NCI-H1092 (cell line): ENCODE measurements at places on chromosomes 11 and 22.

DNA sequence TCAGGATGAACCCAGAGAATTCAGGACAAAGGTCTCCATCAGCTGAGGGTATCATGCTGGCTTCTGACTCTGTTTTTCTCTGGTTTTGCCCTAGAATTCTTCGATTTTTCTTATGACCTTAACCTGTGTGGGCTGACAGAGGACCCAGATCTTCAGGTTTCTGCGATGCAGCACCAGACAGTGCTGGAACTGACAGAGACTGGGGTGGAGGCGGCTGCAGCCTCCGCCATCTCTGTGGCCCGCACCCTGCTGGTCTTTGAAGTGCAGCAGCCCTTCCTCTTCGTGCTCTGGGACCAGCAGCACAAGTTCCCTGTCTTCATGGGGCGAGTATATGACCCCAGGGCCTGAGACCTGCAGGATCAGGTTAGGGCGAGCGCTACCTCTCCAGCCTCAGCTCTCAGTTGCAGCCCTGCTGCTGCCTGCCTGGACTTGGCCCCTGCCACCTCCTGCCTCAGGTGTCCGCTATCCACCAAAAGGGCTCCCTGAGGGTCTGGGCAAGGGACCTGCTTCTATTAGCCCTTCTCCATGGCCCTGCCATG is 16.8 kb downstream of the SERPING1 start:
- DNase-seq, result no peak

DNA sequence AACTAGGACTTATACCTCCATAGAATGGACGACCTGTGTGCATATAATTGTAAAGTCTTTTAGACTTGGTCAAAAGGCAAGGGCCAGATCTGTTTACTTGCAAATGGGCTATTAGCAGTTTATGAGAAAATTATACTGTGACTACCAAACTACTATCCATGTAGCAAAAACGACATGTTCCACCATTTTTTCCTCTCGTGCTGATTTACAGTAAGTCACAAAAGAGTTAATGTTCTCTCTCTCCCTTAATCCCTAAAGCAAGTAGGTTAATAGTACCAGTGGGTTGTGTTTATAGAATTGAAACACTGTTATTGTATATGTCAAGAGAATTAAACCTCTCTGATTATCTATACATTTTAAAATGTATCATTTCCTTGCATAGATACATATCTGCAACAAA is 147.3 kb downstream of the MAML2 start:
- no peak for DNase-seq

GRCh38 chr11:129814244-129815014 is 1.2 kb upstream of the TMEM45B start:
- DNase-seq, result no peak

GRCh38 chr11:10631761-10632160 is 61.8 kb downstream of the IRAG1 start:
- no peak for DNase-seq

GRCh38 chr22:36816636-36817524 is at the start of gene PVALB:
TSS of gene PVALB (minus strand) at chr22:36817035. CDS start at chr22:36817005, 30 bp downstream.
- no peak for DNase-seq

DNA sequence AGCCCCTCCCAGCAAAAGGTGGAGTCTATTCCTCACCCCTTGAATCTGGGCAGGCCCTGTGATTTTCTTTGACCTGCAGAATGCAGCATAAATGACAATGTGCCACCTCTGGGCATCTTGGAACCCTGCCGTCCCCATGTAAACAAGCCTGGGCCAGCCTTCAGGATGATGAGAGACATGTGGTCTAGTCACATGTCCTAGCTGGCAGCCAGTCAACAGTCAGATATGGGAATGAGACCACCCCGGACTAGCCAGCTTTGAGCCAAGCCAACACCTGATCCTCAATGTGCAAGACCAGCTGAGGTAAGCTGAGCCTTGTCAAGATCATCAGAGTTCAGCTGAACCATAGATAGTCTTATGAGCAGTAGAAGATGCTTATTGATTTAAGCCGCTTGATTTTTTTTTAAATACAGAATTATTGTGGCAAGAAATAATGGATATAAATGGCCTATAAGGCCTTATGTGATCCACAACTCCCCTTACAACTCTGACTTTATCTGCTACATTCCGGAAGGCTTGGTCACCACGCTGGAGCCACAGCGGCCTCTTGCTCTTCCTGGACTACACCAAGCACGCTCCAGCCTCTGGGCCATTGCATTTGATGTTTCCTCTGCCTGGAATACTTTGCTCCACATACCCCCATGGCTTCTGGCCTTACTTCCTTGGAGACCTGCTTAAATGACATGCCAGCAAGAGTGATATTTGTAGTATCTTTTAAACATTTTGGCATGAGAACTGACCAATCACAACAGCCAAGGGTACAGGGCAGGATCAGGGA is 225.9 kb upstream of the SESN3 start:
- no peak for DNase-seq

DNA sequence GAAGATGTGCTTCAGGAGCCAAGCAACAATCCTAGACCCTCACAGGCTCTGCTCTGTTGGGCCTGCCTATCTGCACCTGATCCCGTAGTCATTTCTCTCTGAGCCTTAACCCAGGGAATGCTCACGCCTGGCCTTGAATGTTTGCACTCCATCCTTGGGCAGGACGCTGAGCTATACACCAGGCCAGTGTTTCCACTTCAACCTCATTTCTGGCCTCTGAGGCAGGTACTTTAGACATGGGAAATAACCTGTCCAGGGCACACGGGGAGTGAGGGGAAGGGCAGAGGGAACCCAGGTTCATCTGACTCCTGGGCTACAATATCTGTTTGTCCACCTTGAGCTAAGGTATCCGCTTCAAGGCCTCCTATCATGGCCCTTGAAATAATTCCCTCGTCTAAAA is 9.9 kb downstream of the RSPH14 start:
- no peak for DNase-seq

- DNase-seq, result no peak
Measured at GRCh38 chr22:37488337-37489135, 2.4 kb upstream of the MFNG start.

GRCh38 chr11:75317446-75318122 is 33.9 kb downstream of the ARRB1 start:
- no peak for DNase-seq

GRCh38 chr11:12377824-12378593 is 638 bp downstream of the PARVA start:
- DNase-seq, result no peak

DNA sequence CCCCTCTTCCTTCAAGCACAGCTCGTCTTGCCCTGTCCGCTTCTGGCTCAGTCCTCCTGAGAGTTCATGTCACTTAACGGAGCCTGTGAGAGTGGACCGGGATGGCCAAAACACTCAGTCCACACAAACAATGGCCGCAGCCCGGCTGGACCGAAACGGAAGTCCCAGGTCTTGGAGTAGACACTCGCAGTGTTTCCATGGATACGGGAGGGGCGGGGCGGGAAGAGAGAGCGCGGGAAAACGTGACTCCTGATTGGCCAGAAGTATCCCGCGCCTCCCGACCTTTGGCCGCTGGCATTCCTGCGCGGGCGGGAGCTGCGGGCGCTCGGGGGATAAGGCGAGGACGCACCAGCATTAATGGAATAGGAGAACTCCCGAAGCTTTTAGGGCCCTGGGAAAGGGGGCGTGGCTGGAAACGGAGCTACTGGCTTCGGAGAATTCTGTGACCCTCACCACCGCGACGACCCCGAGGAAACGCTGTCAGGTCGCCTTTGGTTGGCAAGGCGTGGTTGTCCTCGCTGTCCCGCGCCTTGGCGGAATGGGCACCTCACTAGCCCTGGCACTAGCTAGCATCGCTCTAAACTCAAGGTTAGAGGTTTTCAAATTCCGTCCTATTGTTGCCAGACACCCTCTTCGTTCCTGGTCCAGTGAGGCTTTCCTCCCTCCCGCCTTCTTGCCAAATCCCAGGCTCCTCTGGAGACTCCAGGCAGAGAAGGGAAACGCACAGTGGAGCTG is at the start of the genes NLRP14 and ZNF214:
Gene NLRP14, plus strand, starts transcription at position 297 of the 735 bp plus-strand sequence. CDS start 18,108 bp downstream, outside the sequence.
Gene ZNF214, minus strand, starts transcription at position 164 of the 735 bp plus-strand sequence. CDS start 17,511 bp downstream, outside the sequence.
- no peak for DNase-seq

GRCh38 chr11:36264011-36264972 is 24.9 kb downstream of the COMMD9 start:
- no peak for DNase-seq

DNA sequence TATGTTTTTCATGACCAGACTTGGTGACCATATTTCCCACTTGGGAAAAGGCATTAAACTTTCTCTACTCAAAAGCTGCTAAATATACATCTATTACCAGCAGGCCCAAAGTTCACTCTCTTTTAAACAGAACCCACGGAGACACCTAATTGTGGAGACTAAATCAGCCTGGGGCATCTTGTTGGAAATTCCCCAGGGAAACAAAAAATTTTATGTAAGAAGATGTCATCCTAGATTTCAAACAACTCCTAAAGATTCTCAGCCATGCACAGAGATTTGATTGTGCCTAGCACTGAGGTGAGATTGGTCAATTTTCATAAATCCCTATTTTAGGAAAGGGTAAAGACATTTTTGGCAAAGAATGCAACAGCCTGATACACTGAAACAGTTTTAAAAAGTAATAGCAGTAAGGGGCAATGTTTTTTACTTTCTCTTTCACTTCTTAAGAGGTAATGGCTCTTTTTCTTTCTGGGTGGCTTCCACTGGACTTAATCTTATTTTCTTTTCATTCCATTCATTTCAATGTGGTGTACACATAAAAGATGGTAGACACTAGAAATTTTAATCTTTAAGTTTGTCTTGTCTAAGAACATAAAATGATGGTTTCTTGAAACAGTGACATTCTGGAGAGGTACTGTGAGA is 9.6 kb downstream of the OR52N2 start:
- no peak for DNase-seq

- no peak for DNase-seq
Measured at GRCh38 chr11:122665861-122666260, 10.3 kb downstream of the UBASH3B start.

GRCh38 chr11:123321636-123322035 is 108.4 kb upstream of the GRAMD1B start:
- DNase-seq, result no peak

- DNase-seq, result no peak
Measured at GRCh38 chr11:128331317-128331716, 256.0 kb downstream of the ETS1 start.

DNA sequence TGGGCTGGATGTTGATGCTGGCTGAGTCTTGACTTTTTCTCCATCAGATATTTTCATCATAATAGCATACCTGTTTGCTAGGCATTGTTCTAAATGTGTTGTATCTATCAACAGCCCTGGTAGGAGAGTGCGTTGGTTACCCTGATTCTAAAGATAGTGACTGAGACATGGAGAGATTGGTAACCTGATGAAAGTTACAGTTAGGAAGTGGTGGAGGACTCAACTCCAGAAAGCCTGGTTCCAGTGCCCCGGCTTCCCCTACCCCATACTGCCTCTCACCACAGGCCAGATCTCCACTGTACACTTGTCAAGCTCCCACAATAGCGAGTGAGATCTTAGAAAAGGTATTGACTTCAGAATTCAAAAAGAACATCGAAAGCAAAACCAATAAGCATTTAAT is 22.8 kb upstream of the RELT start:
- DNase-seq, result no peak

GRCh38 chr11:6782720-6783119 is at the start of gene OR2AG1:
TSS of gene OR2AG1 (plus strand) at chr11:6783020. CDS start at chr11:6785038, 2,018 bp downstream.
- DNase-seq, result no peak

- DNase-seq, result no peak
Measured at GRCh38 chr11:68355471-68355870, 43.1 kb downstream of the LRP5 start.

DNA sequence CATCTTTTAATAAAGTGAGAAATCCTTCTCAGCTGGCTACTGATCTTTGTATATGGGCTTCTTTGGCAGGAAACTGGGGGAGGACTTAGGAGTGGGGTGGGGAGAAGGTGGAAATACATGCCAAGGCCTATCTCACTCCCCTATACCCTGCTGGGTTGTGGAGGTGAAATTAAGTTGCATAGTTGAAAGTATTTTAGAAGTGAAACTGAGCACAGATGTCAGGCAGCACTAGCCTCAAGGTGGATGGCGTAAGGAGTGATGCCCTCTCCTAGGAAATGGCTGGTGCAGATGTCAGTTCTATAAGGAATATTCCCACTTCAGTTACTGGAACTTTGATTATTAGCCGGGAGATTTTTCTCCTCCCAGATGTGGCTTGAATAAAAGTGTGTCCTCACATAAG is 46.3 kb downstream of the NNMT start:
- DNase-seq, result no peak

GRCh38 chr11:16960250-16960649 is 54.0 kb downstream of the PLEKHA7 start:
- no peak for DNase-seq

GRCh38 chr11:46234311-46234710 is 43.2 kb upstream of the CREB3L1 start:
- DNase-seq, result no peak

DNA sequence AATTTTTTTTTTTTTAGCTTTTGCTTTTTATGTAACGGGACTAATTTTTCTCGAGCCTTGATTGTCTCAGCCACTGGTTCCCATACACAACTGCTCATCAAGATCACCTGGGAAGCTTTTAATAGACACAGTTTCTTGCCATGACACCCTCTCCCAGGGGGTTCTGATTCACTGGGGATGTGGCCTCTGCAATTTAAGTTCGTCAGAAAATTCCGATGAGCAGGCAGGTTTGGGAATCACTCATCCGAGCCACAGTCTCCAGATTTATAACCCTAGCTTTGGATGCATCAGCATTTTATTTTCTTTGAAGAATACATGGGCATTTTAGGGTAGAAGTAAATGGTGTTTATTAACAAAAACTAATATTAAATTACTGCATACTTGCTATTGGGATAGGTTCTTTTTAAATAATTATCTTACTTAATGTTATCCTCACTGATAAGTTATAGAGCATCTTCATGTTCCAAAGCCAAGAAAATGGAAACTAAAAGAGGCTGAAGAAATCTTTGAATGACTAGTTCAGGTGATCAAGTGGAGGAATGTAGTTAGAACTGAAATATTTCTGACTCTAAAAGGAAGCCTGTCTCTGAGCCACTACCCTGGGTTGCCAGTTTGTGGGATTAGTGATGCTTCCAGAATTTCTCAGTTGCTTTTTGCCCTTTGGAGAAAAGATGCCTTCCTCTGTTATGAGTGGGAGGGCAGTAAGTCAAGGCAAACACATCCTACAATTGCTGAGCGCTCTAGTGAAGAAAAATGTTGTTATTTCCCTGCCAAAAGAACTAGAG is 319.0 kb downstream of the DDX10 start:
- DNase-seq, result no peak

GRCh38 chr11:62603776-62604299 is 2.2 kb upstream of the MTA2 start:
- DNase-seq, result no peak

DNA sequence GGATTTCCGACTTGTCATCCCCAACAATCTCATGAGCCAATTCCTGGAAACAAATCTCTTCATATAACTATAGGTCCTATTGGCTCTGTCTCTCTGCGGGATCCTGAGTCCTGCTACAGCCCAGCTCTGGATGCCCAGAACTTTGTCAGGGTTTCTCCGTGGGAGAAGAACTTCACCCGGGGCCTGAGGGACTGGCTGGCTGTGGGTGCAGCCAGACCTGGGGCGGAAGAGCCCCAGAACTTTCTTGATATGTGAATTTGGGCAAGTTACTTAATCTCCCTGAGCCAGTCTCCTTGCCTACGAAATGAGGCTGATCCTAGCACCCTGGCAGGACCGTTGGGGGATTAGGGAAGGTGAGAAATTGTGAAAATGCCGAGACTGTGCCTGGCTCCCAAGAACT is 6.6 kb upstream of the TRIM29 start:
- no peak for DNase-seq

GRCh38 chr11:97742717-97743116 is 1278.0 kb upstream of the CNTN5 start:
- DNase-seq, result no peak

GRCh38 chr11:122743949-122744348 is 88.4 kb downstream of the UBASH3B start:
- DNase-seq, result no peak

GRCh38 chr11:134045799-134046635 is 22.9 kb upstream of the JAM3 start:
- peak; percentile 73 for DNase-seq
